ENCODE measurements at places on chromosomes 4 and X. TPM values are rescaled to one million over a fixed set of nuclear protein-coding genes. Genes with fewer than 3 reads are reported as not detected.

Gene CLDN24
- total RNA-seq, result not detected

Gene FRG2
- not detected for total RNA-seq

Gene SLC7A11
- not detected for total RNA-seq

Gene PDE6B
- 0.30 TPM for total RNA-seq

Gene YY2
- 1.0 TPM for total RNA-seq

Gene TEC
- 0.92 TPM for total RNA-seq

Gene AREG
- total RNA-seq, result not detected

Gene PPP1R3F
- total RNA-seq, result 17.3 TPM

Gene ENPEP
- 2.0 TPM for total RNA-seq

Gene EXOC1L
- total RNA-seq, result not detected

Gene RENBP
- total RNA-seq, result 2.9 TPM

Gene GPRIN3
- 1.4 TPM for total RNA-seq

Gene FGFR3
- 0.22 TPM for total RNA-seq

All from psoas muscle (tissue), 8 donors.